ENCODE measurements at places on chromosomes 16 and 17.

DNA sequence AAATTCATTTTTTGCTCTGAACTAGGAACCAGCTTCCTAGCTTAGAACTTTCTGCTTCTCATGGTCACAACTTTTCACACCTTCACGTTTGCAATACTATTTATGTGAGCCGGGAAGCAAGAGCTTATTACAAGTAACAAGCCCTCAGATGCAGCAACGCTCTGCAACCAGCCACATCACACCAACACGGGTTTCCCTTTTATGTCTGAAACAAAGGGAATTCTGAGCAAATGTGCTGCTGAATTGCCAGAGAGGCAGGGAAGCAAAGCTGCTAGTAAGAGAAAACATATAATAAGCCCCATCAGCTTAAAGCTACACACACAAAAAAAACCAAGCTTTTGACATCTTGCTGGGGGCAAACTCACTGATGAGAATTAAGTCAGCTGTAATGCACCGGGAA lies 122.2 kb downstream of the SLC39A11 start:
- no peak for DNase-seq

DNA sequence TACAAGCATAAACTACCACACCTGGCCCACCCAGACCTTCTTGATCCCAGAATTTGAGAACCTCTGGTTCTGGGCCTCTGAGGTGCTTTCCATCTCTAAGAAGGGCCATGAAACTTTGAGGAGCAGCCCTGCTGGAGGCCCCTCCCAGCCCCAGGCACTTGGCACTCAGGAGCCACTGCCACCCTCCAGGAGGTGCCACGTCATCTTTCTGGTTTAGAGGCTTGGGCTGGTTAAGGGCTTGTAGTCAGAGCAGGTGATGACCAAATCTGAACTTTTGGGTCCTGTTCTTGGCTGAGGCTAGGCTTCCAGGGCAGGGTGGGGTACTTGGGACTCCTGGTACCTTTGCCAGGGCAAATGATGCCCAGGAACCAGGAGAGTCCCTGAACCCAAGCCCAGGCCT lies 13.8 kb upstream of the DLX4 start:
- DNase-seq = no peak

GRCh38 chr16:66206363-66206762 lies 160.1 kb upstream of the CDH5 start:
- no peak for DNase-seq

DNA sequence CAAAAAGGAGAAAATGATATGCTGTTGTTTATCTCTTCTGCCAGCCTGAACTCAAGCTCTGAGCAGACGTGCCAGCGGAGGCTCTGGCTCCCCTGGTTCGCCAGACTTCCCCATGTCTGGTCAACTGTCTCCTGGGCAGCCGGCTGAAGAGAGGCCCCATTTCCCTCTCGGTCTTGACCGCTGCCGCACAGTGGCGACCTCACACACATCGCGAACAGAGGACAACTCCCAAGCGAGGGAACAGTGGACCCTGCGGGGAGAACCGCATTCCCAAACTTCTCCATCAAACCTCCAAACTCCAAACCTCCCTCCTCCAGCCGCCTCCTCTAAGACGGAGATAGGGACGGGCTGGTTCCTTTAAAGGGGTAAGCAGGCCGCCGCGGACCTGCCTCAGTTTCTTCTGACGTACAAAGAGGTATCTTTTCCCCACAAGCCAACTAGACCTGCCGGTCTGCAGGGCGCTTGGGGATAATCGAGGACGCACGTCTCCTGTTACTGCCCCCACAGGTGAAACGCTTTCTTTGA lies 24.9 kb upstream of the RFFL start:
- DNase-seq = no peak

DNA sequence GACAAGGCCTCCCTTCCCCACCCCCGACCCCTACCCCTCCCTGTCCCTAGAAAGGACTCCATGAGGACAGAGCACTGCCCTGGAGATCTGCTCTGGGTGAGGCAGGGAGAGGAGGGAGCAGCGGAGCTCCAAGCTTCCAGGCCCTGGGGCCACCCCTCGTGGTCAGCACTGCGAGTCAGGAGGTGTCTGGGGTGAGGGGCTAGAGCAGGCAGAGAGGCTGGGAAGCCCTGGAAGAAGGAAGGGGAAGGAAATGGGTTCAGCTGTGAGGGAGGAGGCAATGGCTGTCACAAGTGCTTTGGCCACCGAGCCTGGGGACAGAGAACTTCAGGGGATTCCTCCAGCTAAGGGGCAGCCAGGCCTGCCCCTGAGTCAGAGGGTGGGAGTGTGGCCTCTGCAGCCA lies 28.2 kb upstream of the DNAI2 start:
- DNase-seq = no peak

DNA sequence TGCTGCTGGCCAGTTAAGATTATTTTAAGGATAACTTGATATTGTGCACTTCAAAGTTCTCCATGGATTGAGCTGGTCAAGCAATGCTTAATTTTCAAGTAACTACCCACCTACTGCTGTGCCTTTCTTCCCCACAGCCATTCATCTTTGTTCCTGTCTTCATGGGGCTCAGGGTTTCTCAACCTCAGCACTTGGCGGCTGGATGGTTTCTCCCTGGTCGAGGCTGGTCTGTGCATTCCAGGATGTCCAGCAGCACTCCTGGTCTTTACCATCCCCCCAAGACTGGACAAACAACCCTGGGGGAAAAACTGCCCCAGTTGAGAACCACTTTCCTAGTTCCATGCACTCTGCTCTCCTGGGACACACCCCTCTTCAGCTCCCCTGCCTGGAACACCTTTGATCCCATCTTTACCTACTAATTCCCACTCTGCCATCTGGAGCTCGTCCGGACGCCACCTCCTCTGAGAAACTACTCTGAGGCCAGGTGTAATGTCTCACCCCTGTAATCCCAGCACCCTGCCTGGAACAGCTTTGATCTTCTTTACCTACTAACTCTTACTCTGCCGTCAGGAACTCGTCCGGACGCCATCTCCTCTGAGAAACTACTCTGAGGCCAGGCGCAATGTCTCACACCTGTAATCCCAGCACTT lies 81.5 kb downstream of the NXN start:
- DNase-seq = no peak

DNA sequence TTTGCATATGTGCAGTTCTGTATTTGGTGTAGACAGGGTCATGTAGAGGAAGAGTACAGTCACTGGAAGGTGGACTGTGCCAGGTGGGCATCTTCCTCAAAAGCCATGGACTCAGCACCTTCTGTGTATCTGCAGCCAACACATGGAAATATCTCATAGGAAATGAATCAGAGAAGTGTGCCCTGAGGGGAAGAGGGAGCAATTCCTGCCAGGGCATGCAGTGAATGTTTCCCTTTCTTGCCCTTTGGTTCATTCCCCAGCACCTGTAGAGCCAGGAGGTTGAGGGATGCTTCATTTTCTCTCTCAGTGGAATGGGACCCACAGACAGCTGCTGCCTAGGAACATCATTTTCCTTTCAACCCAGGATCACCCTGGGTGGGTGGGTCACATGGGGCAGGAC lies 146.1 kb upstream of the HSBP1 start:
- DNase-seq = no peak

DNA sequence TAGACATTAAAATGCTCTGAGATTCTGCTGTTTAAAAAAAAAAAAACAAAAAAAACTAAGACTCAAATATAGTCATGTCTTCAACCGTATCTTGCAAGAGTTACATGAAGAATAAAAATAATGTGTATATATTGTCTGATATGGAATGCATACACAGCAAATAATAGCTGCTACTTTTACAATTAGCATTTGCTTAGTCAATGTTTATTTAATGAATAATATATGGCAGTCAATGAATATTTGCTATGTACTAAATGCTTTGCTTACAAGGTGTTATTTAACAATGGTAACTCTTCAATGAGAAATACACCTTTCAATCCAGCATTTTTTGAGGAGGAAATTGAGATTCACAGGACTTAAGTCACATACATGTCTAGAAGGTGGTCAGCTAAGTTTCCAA lies 718.8 kb upstream of the SOX9 start:
- DNase-seq = no peak

- no peak for DNase-seq
Measured at GRCh38 chr17:67912656-67913055, 83.6 kb downstream of the C17orf58 start.

- no peak for DNase-seq
Measured at GRCh38 chr16:85867189-85867588, 31.8 kb upstream of the IRF8 start.

DNA sequence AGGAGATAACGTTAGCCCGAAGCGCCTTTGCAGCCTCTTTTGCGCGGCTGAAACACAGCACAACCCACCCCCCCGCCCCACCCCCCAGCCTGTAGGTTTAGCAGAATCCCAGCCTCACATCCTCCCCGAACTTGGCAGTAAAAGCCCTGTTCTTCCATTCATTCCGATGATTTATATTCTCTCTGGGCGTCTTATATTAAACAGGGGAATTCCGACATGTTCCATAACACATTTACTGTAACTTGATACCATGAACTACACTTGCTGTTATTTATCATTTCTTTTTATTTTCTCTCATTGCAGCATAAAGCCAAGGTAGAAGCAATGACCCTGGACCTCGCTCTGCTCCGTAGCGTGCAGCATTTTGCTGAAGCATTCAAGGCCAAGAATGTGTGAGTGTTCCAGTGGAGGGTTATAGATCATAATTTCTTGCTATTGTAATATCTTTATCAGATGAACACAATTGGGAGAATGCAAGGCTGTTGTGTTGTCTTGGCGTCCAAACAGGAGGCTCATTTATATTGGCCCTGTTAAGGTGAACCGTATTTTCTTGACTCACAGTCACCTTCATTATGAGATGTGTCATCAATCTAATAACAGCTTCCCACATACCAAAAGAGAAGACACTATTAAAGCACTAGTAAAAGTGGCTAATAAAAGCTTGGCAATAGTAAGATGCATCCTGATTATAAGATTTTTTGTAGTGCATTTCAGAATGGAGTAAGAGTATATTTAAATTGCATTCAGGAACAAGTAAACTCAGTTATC lies 287.3 kb downstream of the WWOX start:
- DNase-seq = no peak

Data from activated naive CD4-positive, alpha-beta T cell (primary cell).